T-helper 1 cell (primary cell): ENCODE measurements at places on chromosomes 7 and 10.

DNA sequence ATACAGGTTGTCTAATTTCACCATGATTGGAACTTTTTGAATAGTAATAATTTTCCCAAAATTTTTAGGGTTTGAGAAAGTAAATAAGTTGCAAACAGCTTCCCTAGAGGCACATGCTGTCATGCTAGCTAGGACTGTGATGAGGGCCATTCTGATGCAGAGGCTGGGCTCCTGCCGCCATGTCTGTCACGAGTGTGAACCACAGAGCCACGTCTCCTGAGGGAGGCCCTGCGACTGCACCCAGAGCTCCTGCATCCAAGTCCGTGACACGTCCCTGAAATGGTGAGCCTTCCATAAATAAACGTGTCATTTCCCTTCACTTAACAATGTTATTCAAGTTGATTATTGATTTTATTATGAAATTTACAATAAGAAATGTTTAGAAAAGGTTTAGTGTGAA, 40.0 kb downstream of the C10orf120 start:
- DNase-seq: no peak

- no peak for DNase-seq
Measured at GRCh38 chr10:108789919-108790318, 1133.4 kb downstream of the XPNPEP1 start.

- DNase-seq: no peak
Measured at GRCh38 chr10:6045314-6045848, 16.8 kb downstream of the IL2RA start.

GRCh38 chr7:33805630-33806233, 99.6 kb upstream of the BMPER start:
- DNase-seq: no peak

GRCh38 chr10:122362031-122362592, 12.4 kb upstream of the PLEKHA1 start:
- DNase-seq: no peak

- no peak for DNase-seq
Measured at GRCh38 chr7:85070967-85071628, 115.8 kb downstream of the SEMA3D start.

- no peak for DNase-seq
Measured at GRCh38 chr7:81769891-81770727, at the start of gene HGF. Gene HGF, minus strand, starts transcription at chr7:81770047. Its CDS starts 76 bp downstream, at chr7:81769971.

DNA sequence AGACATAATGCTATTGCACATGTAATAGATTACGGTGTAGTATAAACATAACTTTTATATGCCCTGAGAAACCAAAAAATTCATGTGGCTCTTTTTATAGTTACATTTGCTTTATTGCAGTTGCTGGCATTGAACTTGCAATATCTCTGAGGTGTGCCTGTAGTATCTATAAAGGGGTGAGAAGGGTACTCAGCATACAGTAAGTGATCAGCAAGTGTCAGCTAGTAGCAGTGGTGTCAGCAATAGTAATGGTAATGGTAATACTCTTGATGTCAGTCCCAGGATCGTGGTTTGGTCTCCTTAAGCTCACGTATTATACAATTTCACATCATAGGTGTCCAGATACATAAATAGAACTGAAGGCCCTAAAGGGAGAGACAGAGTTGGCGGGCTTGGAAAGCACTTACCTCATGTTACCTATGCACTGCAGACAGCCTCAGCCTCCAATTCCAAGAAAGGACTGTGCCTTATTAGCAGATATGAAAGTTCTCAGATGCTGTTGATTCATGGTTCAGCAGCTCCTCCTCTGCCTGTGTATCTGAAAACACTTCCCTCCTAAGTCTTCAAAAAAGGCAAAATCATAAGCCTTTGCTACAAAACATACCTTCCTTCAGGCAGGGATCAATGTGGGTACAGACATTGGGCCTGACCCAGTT, 6.6 kb upstream of the GIMAP7 start:
- no peak for DNase-seq

DNA sequence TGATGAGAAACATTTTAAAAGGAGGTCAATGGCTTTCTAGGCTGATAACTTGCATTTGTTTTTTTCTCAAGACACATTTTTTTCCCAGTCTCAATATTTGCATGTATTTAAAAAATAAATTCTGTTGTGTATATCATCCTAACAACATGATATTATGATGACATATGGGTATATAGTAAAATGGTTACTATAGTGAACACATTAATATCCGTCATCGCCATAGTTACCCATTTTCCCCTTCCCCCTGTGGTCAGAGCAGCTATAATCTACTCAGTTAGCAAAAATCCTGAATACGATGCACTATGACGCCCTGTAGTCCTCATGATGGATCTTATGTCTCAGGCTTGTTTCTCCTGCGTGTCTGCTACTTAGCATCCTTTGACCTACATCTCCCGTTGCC, 60.9 kb upstream of the ZPBP start:
- DNase-seq: no peak

DNA sequence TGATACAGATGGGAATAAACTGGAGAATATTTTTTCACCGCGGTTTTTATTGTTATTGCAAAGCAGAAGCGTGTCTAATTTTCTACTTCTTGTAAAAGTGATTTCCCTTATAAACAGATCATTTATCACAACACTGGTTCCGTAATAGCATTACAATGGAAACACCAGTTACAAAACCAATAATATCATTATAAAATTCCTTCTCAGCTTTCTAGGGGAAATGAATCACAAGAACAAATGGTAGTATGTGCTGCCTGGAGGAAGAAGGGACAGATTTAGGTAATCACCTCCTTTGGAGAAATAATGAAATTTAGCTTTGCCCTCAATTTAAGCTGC, 2.4 kb upstream of the CCDC6 start:
- DNase-seq: no peak

DNA sequence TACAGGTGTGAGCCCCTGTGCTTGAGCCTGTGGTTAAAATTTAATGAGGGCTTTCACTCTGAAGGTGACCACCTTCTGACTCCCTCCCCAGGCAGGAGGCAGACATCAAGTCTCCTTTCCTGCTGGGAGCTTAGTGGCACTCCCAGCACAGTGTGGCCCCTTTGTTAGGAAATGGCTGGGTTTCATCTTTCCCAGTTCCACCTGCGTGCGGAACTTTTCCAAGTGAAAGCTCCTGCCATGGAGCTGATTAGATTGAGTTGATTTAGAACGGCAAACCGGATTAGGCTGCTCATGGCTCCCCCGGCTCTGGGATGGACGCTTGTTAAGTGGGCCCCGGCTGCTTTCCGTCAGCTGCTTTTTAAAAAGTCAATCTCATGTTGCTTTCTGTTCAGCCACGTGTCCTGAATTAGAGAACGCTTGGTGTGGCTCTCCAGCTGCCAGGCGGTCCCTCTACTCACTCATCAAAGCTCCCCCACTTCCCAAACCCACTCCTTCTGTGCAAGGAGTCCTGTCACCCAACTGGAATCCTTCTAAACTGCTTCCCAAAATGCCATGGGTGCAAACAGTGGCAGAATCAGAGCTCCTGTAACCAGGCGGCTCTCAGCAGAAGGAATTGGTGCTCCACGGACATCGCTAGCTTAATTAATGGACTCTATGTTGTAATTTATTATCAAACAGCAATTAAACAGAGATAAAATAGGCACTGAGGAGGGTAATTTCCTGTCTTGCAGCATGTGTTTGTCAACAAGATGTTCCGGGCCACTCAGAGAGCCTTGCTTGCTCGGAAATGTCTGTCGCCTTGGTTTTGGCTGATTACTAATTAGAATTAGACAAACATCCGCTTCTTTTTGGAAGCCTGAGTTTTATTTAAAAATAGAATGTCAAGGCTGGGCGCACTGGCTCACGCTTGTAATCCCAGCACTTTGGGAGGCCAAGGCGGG, 551.2 kb downstream of the GALNT17 start:
- no peak for DNase-seq

- DNase-seq: no peak
Measured at GRCh38 chr10:22247636-22248035, 29.8 kb upstream of the EBLN1 start.

DNA sequence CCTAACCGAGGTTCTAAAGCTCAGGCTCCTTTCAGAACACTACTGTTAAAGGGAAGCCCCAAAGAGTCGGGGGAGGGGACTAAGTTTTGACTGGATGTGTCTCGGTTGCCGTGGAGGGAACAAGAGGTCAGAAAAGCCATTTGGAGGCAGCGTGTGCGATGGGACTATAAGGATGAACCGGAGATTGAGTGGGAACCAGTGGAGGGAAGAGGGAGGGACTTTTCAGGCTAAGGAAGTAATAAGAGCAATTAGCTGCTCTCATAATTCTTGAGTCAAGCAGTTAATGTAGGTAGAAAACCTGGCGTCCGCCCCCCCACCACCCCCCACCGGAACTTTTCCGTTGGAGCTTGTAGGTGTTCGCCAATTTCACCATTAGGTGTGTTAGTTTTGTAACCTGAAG, 491 bp upstream of the AKAP9 start:
- DNase-seq: no peak

- no peak for DNase-seq
Measured at GRCh38 chr10:70812814-70813213, 2.9 kb upstream of the SGPL1 start.

- peak; percentile 40 for DNase-seq
Measured at GRCh38 chr10:77641788-77642397, 4.3 kb upstream of the KCNMA1 start.

- no peak for DNase-seq
Measured at GRCh38 chr10:21399392-21400035, 126.0 kb downstream of the SKIDA1 start.

DNA sequence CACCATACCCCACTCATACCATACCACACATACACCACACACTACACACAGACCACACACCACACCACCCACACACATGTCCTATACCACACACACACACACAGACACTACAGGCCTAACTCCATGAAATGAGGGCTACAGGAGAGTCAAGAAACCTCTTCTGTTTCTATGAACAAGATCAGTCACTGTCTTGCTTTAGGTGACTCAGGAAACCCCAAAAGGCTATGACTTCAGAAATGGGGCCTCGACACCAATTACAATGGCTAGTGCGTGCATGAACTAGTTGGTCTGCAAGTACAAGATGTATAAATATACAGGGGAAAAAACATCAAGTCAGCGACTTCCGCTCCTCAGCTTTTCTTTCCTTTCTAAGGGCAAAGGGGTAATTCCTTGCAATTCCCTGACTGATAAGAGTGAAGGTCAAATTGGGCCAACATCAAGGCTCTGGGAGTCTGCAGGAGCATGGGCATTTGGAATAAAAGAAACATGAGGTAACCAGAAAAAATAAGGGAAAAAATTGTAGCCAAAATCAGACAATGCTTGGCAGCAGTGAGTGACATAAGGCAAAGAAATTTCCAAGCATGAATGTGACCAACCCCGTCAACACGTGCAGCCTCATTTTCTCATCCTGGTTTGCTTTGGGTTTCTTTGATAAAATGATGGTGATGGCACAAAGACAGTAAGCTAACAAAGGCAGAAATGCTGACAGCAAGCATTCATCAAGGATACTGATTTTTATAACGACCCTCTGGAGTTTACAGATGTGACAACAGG, 1.5 kb downstream of the PKD1L1 start:
- no peak for DNase-seq

DNA sequence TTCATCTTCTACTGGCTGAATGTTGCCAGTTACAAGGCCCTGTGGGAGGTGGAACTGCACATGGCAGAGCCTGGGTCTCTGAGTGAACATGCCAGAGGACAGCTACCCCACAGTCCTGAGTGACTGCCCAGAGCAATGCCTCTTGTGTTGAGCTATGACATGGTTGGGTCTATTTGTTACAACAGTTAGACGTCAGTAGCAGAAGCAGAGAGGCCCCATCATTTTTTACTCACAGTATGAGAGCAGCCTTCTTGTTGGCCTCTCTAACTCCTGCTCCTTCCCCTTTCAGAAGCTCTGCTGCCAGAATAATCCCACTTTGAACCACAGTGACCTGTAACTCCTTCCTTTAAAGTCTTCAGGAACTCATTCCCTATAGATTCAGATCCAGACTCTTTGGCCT, 30.8 kb upstream of the NRP1 start:
- no peak for DNase-seq

DNA sequence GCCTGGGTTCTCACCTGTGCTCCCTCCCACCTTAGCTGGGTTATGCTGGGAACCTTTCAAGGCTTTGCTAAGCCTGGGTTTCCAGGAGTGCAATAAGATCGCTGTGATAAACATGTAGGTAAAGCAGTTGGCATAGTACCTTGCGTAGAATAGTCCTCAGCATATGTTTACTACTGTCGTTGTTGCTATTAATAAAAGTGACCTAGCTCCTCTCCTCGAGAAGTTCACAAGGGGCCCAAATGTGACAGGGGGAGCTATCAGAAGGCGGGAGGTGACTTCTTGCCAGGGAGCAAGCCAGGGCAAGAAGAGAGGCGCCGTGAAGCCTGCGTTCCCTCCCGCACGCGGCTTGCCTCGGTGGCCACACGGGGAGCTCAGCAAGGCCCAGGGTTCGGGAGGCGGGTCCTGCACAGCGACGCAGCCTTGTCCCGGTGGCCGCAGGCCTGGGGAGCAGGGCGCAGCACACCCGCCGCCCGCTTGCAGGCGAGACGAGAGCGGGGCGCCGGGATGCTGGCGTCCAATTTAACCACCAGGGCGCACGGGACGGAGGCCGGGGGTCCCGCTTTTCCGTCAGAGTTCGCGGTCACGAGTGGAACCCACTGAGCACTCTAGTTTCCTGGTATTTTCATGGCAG, 106.2 kb downstream of the SNX10 start:
- peak; percentile 9 for DNase-seq

DNA sequence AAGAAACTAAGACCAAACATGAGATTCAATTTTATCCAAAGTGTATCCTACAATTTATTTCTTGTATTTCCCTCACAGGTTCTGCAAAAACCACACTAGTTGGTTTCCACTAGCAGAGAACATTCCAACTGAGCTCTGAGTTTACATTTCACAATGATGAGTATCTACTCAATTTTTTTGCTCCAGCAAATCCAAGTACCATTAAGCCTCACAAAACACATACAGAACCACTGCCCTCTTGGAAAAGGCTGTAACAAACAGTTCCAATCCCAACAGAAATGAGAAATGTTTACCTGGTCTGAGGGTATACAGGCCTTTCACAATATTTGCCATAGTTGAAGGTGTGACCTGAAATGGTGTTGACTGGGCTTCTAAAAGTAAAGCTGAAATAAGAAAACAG, 59.9 kb downstream of the CACUL1 start:
- no peak for DNase-seq

GRCh38 chr7:40186586-40186985, 51.8 kb downstream of the SUGCT start:
- DNase-seq: no peak

DNA sequence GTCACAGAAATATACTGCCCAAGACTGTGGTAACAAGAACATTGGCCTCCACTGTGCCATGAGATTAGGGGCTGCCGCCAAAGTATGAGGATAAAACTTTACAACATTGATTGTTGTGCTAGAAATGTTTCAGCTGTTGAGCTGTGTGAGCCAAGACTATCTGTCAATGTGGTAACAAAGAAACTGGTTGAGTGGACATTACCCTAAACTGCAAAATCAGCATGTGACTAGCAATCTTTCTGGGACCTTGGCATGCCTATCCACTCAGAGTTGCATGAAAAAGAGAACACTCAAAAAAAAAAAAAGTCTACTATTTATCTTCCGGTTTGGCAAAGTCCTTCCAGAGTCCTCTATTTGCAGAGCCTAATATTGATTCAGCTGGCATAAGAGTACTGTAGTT, 605.6 kb upstream of the CNTNAP2 start:
- DNase-seq: no peak
